ENCODE measurements at places on chromosomes 2 and 18.

GRCh38 chr2:122156176-122156890 lies 400.9 kb downstream of the TSN start:
- DNase-seq, result no peak

DNA sequence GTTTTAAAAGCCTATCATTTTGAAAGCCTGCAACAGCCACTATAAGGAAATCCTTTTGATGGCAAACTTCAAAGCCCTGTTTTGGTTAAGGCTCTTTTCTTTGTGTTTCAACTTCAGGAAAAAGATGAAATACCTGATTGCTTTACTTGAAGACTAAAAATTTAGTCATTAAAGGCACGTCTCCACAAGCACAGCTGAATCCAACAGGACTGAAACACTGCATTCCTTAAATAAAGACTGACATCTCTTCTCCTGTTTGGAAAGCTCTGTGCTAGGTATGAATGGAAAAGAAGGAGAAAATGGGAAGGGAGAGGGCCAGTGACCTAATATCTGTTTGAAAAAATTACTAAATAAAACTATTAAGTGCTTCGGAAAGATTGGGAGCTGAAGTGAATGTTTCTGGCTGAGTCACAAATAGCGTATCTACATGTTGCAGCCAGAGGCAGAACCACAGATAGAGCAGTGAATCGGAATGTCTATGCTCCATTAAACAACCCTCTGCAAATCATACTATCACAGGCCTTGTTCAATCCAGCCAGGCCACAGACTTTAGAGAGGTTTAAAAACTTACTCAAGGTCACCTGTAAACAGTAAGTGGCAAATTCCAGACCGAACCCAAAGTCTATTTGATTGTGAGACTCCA lies 21.1 kb upstream of the RALBP1 start:
- DNase-seq, result no peak

GRCh38 chr2:94982675-94983074 lies 42.8 kb upstream of the MAL start:
- no peak for DNase-seq

GRCh38 chr2:133495226-133495625 lies 73.0 kb downstream of the NCKAP5 start:
- DNase-seq, result no peak

GRCh38 chr2:224142397-224143312 lies 103.6 kb upstream of the SERPINE2 start:
- DNase-seq, result no peak

GRCh38 chr18:48075707-48076093 lies 145.2 kb upstream of the SMAD2 start:
- no peak for DNase-seq

DNA sequence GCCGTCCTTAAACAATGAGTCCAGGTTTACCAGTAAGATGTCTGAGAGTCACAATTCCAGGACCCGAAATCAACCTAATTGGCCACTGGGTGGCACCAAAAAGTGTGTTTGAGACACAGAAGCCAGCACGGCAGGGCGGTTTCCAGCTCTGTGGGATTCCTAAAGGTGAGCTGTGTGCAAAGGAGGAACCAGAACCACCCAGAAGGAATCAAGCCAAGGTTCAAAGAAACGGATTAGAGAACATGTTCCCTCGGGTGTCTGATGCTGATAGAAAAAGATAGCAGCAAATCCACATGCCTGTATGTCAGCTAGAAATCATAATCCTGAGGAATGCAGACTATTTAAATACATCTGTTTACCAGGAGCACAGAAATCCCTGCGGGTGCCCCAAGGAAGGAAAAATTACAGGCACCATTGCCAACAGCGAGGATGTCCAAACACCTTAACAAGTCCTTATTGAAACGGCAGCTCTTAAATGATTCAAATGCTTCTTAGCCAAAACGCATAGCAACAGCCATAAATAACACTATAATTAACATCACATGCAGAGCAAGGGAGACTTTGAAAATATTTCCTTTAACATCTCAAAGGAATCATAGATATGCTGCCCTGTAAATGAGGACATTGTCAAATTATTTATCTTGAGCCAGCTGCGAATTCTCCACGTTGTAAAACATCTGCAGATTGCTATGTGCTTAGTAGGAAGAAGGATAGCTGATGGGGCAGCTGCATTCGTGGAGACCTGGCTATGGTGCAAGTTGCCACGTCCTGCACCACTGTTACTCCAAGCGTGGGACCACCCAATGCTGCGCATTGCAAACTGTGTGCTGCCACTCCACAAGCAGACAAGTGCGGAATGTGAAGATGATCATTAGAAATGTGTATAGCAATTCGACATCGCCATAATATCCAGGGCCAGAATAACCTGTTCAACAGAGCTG lies 318.7 kb upstream of the NCKAP5 start:
- peak; percentile 49 for DNase-seq

DNA sequence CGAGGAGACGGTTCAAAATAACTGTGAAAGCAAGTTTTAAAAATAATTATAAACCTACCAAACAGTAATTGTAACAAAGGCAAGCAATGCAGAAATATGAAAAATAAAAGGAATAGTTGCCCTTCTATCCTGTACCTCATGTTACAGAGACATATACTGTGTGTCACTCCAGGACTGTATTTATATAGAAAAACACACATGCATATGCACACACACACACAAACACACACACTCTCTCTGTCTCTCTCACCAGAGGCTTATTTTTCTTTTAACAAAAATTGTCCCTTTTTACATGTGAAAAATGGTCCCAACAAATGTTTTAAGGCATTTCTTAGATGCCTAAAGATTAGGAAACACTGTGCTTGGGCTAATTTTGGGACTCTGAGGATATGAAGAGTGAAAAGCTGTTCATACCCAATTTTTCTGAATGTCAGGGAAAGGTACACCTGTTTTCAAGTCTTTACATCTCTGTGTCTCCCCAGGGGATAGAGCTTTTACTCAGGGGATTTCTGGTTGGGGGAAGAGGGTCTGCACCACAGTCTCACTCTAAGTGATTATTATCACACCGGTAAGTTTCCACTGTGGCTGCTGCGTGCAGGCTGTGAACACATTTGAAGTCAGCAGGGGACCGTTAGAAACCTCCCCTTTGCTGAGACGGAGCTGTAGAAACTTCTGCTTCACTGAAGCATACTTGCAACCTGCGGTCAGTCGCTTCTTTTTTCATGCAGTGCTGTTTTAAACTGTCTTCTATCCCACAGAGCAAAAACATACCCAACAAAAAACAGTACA lies 51.4 kb upstream of the SPAG16 start:
- DNase-seq, result no peak

DNA sequence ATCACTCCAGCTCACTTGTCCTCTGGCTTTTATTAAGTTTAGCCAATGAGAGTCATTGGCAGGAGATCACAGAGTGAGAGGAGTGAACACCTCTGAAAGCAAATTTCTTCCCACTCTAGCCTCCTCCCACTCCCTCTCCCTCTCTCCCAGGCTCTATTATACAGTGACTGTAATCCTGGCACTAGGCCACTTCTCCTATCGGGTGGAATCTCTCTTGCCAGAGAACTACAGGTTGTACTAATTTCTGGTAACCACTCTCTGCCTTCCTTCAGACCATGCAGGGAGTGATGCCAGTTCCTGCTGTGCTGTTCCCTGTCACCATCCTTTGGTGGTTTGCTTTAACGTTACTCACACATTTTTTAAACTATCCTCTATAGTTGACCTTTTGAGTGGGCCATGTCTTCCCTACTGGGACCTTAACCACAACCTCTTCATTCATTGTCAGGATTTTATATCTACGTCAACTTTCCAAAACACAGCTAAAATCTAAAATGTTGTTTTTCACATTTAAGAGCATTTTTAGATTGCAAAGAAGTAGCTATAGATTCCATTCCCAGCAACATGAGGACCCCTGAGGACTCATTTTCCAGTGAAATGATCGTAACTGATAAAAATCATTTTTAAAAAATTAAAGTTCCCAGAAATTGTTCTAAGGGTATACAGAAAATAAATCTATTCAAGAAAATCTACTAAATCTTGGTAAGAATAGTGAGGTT lies 217.1 kb downstream of the MREG start:
- DNase-seq, result peak; percentile 60

GRCh38 chr2:186456941-186457340 lies 29.1 kb upstream of the ZC3H15 start:
- no peak for DNase-seq

GRCh38 chr2:199590321-199591203 lies 132.8 kb upstream of the SATB2 start:
- DNase-seq, result no peak

- peak; percentile 77 for DNase-seq
Observed at GRCh38 chr2:157825885-157826284, 50.2 kb downstream of the ACVR1 start.

DNA sequence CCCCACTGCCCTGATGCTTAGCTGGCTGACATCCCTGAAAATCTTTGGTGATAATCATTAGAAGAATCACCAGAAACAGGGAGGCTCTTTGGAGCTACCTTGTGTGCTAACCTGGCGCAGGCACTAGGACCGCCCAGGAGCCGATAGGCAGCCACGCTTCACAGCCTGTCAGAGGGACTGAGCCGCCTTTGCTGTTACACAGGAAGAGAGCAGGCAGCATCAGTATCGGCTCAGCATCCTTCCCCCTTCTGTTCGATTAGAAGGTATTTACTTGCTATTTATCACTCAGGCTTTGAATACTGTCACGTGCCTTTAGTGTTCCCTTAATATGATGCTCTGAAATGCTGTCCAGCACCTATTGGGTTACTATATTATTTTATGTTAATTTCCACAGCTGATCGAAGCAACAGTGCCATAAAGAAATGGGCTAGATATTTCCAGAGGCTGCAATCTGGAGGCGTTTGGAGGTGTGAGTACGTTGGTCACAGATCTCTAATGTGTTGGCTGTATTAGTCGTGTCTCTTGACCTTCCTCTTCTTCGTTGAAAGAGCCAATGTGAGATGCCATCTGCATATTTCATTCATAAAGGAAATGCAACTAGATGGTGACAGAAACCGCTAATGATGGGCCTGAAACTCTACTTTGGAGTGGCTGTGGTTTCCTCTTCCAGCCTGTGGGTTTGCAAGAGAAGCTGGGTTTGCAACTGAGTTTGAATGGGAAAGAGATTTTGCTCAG lies 110.4 kb upstream of the RAB27B start:
- no peak for DNase-seq

Data from NCI-H2029 (cell line).